G401 (cell line): ENCODE measurements at places on chromosomes 7 and 10. TPM values are rescaled to one million over a fixed set of nuclear protein-coding genes. Genes with fewer than 3 reads are reported as not detected.

The DNA2 gene
- total RNA-seq: 39.1 and 41.0 TPM in 2 replicates

The STAMBPL1 gene
- total RNA-seq: not detected in 2 replicates

The SLC18A3 gene
- total RNA-seq: not detected in 2 replicates

The PRLHR gene
- total RNA-seq: not detected in 2 replicates
